ENCODE measurements at places on chromosomes 16 and 17.

DNA sequence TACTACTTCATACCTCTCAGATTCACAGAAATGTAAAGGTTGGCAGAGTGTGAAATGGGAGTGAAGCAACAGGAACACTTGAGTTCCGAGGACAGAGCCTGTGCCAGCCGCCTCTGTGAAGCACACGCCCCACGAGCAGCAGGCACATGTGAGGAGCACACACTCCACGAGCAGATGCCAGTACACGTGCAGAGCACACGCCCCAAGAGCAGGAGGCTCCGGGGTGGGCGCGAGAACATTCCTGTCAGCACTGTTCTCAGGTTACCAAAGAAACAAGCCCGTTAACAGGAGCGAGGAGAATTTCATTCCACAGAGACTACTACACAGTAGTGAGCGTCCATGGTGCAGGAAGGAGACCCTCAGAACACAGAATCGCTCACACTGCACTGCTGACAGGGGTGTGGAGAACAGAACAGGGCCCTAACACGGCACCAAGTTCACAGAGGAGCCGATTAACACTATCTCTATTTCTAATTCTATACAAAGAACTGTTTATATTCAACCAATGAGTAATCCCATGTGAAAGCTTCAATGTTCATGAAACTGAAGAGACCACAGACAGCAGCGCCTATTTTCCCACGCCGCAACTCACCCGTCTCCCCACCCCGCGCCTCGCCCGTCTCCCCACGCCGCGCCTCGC lies 40.1 kb downstream of the KLHDC4 start:
- DNase-seq, result no peak

DNA sequence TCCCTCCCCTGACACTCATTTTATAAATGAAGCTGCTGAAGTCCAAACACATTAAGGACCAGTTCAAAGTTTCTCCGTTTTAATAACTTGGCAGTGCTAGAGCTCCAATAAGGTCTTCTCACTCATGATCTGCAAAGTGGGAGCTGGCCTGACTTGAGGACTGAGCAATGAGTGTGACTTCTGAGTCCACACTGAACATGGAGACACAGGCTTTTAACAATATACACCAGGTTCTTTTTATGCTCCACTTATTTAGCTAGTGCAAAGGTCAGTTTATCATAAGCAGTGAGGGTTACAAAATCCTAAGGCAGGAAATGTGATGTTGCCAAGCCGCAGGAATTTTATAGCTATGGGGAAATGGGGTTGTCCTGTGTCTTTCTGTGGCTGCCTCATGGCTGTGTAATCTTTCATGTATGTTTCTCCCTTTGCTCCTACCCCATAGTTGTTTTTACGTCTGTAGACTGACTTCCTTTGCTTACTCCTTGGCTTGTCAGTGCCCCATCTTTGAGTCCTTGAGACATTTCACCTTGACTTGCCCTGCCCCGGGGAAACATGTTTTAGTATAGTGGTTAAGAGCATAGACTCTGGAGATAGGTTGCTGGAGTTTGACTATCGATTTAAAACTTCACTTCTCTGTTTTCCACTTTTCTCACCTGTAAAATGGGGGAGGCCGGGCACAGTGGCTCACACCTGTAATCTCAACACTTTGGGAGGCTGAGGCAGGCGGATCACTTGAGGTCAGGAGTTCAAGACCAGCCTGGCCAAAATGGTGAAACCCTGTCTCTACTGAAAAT lies 12.2 kb upstream of the MMD start:
- no peak for DNase-seq

DNA sequence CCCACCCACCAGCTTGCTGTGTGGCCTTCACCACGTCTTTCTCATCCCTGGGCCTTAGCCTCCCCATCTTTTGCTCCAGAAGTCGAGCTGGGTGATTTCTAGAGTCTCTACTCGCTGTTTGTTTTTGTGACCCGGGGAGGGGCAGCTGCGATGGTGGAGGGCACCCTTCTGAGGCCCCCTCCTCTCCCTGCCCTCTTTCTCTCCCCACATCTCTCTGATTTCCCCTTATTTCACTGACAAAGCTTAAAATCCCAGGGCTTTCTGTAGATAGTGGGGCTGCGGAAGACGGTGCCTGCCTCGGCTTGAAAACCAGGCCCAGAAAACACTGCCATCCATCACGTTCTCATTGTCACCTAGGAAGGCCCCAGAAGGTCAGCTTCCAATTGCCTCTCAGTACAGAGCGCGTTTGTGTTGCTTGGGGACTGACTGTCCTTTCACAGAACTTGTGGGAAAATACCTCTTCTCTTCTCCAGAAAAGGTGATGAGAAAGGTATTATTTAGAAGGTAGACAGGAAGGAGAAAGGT lies 95.1 kb downstream of the NTN1 start:
- no peak for DNase-seq

- DNase-seq, result no peak
Measured at GRCh38 chr16:86321491-86321890, 188.8 kb upstream of the FOXF1 start.

DNA sequence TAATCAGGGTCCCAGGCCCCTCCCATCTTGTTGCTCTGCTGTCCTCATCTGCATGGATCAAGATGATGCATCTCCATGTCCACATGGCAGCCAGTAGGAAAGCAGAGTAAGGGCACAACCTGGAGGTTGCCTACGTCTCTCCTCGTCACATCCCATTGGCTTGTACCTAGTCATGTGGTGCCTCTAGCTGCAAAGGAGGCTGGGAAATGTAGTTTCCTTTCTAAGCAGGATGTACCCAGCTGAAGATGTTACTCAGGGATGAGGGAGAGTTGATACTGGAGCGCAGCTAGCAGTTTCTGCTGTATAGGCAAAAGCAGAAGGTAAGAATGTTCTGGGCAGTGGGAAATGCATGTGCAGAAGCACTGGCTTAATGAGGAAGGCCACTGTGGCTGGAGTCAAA lies 20.8 kb downstream of the ABCC1 start:
- peak; percentile 47 for DNase-seq

DNA sequence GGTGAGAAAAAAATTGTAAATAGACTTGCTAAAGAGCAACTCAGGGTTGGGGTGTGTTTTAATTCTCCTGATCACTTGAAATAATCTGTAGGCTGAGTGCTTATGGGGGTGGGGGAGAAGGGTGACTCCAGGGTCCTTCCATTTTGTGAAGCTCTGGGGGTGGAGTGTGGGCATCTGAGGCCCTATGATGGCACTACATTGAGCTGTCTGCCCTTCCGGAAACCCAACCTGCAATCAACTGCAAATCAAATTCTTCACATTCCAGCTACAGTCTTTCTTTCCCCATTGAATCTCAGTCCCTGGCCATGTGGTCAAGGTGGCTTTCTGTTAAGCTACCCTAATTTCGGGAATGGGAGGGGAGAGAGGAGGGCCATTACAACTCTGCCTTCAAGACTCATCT lies 6.0 kb upstream of the CDC6 start:
- no peak for DNase-seq

DNA sequence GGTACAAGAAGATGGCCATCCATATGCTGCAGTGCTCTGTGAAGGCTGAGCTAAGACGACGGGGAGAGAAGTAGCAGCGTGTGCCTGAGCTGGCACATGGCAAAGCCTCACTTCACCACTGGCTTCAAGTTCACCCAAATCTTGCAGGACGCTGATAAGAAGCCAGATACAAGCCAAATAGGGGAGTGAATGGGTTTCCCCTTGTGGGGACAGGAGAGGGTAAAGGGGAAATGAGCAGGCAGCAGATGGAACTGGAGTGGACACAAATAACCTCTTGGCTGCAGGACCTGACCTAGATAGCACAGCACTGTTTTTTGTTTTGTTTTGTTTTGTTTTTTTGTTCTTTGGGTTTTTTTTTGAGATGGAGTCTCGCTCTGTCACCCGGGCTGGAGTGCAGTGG lies 21.0 kb upstream of the PITPNA start:
- DNase-seq, result peak; percentile 71

GRCh38 chr17:81234506-81234855 lies 4.4 kb downstream of the TEPSIN start:
- no peak for DNase-seq

DNA sequence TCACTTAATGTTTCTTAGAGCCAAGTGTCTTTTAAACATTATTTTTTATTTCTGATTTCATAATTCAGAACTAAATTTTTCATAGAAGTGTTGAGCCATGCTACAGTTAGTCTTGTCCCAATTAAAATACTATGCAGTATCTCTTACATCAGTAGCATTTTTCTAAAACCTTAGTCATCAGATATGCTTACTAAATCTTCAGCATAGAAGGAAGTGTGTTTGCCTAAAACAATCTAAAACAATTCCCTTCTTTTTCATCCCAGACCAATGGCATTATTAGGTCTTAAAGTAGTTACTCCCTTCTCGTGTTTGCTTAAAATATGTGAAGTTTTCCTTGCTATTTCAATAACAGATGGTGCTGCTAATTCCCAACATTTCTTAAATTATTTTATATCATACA lies 13.6 kb upstream of the BCAS3 start:
- no peak for DNase-seq

DNA sequence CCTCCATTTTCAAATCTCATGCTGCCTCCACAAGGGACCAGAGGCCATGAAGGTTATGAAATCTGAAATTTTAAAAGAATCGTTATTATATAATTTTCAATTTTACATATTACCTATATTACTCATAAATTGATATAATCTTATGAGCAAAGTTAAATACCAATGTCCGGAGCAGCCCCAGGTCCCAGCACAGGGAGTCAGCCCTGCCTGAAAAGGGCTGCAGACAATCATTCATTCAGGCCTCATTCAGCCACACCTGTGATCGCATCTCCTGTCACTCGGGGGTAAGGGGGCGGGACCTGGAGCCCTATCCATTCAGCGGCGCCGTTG lies 172.5 kb downstream of the AHSP start:
- DNase-seq, result no peak

GRCh38 chr17:61221181-61221580 lies 178.5 kb upstream of the TBX2 start:
- DNase-seq, result peak; percentile 74

GRCh38 chr16:2223942-2224486 lies 623 bp downstream of the E4F1 start:
- peak; percentile 75 for DNase-seq

- DNase-seq, result peak; percentile 68
Measured at GRCh38 chr16:21590287-21590686, 9.1 kb upstream of the METTL9 start.

- no peak for DNase-seq
Measured at GRCh38 chr16:867421-868385, 67.2 kb upstream of the GNG13 start.

DNA sequence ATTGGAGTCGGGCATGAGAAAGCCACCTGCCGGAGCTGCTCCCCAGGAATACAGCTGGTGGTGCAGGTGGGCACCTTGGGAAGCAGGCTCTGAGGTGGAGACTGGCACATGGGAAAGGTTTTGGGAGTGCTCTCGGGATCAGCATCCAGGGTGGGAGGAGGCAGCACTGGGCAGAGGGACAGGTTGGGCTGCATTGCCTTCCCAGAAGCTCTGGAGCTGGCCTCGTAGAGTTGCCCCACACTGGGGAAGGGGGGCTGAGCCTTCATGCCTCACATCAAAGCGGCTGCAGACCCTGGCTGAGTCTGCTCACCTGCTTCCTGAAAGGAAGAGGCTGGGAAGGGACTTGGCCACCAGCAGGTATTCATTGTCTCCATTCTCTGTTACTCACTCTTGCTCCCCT lies 13.5 kb upstream of the GPRC5B start:
- no peak for DNase-seq

GRCh38 chr16:73717266-73717974 lies 579.2 kb upstream of the PSMD7 start:
- DNase-seq, result no peak

DNA sequence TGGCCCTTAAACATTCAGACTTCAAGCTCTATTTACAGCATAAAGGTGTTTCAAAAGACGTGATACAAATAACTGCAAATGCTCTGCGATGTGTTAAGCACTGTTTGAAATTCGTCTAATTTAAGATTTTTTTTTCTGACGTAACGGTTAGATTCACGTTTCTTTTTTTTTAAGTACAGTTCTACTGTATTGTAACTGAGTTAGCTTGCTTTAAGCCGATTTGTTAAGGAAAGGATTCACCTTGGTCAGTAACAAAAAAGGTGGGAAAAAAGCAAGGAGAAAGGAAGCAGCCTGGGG lies 681 bp upstream of the MAPT start:
- DNase-seq, result no peak

DNA sequence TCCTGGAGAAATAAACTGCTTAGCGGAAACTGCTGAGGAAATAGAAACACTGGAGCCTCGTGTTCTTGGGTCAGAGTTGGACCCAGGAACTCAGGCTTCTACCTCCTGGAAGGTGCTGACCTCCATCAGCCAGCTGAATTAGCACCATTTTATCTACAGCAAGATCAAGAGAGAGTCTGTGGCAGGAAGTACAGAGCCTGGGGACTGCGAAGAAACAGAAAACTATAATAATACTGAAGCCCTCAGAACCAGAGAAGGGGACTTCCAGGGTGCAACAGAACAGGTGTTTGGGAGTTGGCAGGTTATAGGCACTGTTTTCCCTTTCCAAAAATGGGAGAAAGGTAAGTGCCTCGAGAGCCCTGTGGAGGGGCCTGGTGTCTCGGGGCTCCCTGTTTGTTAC lies 379.7 kb downstream of the CA10 start:
- DNase-seq, result no peak

- peak; percentile 55 for DNase-seq
Measured at GRCh38 chr16:83878838-83879237, 20.1 kb upstream of the MLYCD start.

GRCh38 chr16:80034469-80034826 lies 433.9 kb upstream of the MAF start:
- DNase-seq, result no peak

GRCh38 chr16:73846356-73846755 lies 450.3 kb upstream of the PSMD7 start:
- DNase-seq, result no peak

DNA sequence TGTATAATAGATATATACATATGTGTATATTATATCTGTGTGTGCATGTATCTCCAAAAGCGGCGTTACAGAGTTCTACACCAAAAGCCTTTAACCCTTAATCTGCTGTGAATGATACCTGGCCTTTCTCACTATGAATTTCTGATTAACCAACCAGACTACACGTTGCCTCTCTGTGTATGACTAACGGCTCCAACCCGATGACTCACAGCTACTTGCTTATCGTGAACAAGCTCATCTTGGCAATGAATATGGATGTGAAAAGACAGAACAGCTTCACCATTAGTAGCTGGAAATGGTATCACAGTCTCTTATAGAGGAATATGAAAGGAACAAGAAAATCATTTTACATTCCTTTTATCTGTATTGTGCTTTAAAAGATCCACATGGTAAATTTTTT lies 23.8 kb upstream of the ARHGAP44 start:
- DNase-seq, result no peak

- DNase-seq, result peak; percentile 67
Measured at GRCh38 chr16:67936124-67936879, at the start of gene PSMB10. PSMB10 (minus strand) TSS chr16:67936850; CDS start chr16:67936749, 101 bp downstream.

- DNase-seq, result peak; percentile 52
Measured at GRCh38 chr16:10852286-10852685, 24.7 kb upstream of the CIITA start.
